ENCODE measurements at places on chromosomes 11 and 22.

GRCh38 chr11:107183953-107184352, 165.7 kb upstream of the GUCY1A2 start:
- no peak for DNase-seq

- DNase-seq: no peak
Measured at GRCh38 chr11:1043563-1044096, 7.1 kb upstream of the MUC6 start.

DNA sequence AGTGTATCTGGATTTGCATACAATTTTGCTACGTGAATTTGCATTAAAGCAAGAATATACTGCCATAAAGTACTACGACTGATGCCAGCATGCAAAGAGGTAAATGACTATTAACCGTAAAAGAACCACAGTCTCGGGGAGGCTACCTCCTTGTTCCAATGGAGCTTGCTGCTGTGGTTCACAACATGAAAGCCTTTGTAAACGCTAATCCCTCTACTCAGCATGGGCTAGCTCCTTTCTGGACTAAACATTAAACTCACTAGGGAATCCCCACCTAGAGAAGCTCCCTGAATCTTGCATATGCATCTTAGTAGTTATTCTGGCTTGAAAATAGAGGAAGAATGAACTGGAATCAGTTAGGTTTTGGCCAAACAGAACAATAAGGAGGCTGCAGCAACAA, 60.5 kb upstream of the ARHGAP32 start:
- DNase-seq: no peak

GRCh38 chr11:95148938-95149337, 59.3 kb downstream of the ENDOD1 start:
- no peak for DNase-seq

DNA sequence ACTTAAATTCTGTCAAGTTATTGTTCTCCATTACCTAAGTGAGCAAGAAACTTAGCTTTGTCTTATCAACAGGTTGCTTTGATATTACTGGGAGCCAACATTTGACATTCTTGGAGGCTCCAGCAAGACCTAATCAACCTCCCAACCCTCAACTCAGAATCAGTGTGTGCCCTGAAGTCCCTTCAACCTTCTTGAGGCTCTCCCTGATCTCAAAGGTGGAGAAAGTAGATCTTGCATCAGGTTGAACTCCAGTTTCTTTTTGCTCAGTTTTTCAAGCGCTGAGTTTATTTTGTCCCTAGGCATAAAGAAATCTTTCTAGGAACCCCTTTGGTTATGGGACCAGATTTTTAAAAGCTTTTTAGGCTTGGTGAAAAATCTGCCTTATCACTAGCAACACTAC, 1.4 kb downstream of the FAM111A start:
- DNase-seq: no peak

GRCh38 chr11:115848080-115848479, 343.9 kb upstream of the CADM1 start:
- DNase-seq: no peak

DNA sequence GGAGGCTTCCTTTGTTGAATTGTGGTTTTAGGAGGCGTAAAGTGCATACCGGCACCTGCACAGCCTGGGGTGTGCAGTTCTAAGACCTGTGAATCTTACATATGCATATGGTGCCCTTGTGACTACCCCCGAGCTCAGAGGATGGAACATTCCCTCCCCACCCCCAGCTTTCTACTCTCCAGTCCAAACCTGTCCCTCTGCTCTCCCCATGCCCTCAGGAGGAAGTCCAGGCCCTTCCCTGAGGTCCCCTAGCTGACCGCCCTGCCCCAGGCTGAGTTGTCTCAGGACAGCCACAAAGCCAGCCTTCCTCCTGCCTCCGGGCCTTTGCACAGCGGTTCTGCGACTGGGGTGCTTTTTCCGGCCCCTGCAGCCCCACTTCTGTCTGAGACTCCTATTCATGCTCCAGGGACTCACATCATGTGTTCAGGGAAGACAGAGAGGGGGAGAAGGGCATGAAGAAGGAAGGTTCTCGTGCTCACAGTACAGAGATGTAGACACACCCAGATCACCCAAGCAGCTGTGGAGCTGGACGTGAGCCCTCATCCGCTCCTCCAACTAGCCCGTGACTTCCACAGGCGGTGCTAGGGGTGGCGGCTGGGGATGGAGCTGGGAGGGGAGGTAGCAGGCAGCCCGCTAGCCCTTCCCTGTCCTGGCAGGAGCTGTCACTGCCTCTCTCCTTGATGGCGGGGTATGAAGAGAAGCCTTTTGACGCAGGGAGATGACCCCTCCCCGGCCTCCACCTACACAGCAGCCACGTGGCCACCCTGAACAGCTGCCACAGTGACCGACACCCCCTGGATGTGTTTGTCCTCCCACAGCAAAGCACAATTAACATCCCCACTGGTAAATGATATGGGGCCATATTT, 50.8 kb downstream of the FLRT1 start:
- DNase-seq: no peak
